ENCODE measurements at places on chromosomes 1 and 21.

- DNase-seq = no peak
Measured at GRCh38 chr1:243253211-243253925, 1.7 kb downstream of the CEP170 start.

DNA sequence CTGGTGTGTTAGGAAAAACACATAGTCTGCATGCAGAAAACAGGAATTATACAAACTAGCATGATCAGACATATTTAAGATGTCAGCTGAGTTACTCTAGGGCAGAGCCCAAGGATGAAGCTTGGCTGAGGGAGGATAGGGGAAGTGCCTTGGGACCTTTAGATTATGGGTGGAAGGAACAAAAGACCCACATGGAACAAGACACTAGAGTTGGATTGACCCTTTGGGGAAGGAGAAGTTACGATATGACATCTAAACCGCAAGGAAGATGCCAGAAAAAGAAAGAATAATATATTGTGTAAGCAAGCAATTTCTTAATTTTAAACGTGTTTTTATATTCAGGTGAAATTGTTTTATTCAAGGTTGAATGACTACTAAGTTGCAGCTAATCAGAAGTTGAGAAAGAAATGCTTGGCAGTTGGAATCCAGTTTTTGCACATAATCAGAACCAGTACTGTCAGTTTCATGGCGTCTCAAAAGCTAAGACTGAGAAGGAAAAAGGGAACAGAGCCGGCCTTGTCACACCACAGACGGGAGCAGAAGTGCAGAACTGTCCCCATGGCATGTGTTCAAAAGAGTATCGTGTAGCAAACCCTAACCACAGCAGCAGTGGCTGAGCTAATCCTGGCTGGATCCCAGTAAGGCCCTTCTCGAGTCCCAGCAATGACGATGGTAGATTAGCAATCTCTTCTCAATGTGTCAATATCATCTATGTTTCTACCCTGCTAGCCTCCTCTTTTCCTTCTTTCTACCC lies 31.2 kb upstream of the IFNAR2 start:
- DNase-seq = no peak

- DNase-seq = no peak
Measured at GRCh38 chr1:90714521-90714951, 2.6 kb downstream of the BARHL2 start.

DNA sequence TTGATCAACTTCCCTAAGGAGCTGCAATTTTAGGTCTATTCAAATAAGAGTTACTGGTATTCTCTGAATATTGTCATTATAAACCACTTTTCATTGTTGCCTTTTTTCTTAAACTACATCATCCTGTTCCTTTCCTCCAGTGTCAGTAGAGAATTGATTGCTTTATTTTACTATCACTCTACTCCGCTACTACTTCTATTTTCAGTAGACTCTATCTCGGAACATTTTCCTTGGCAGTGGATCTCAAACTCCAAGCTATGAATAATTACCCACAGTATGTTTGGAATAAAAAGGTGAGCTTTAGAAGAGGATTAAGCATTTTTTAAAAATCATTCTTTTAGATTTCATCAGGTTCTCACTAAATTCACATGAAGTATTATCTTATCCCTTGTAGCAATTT lies 224.9 kb downstream of the GREM2 start:
- no peak for DNase-seq

DNA sequence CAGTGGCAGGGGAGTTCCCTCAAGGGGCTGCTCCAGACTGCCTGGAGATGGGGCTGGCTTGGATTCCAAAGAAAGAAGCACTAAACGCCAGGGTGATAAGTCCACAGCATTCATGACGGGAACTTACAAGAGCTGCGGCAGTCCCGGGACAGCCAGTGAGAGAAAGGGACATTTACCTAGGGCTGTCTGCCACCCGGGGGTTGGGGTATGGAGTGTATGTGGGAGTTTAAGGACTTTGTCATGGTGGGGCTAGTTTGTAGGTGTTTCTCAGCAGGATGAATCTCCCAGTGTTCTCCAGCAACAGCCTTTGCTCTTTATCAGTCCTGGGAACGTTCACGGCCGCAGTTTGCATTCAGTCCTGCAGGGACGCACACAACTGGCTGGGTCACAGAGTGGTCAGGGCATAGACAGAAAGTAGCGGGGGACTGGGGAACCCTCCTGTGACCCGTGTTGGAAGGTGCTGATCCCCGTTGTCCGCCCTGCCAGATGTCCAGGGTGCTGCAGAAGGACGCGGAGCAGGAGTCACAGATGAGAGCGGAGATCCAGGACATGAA lies 41.4 kb upstream of the HMGN1 start:
- DNase-seq = no peak

GRCh38 chr1:26907071-26907917 lies 6.5 kb downstream of the NR0B2 start:
- DNase-seq = no peak

DNA sequence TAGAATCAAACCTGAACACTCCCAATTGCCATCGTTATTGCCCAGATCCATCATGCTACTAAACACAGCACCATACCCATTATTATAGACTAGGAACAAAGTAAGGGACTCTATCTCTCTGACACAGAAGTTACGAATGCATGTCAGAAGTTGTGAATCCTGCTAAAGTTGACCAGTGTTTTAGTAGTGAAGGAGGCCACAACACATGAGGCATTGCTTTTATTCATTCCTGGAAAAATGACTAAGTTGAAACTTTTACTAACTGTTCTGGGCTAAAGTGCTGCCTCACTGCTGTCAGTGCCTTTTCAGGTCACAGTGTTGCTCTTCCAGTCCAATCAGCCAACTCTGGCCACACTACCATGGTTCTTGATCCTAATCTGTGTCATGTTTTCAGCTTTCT lies 911.1 kb downstream of the TTLL7 start:
- DNase-seq = no peak

DNA sequence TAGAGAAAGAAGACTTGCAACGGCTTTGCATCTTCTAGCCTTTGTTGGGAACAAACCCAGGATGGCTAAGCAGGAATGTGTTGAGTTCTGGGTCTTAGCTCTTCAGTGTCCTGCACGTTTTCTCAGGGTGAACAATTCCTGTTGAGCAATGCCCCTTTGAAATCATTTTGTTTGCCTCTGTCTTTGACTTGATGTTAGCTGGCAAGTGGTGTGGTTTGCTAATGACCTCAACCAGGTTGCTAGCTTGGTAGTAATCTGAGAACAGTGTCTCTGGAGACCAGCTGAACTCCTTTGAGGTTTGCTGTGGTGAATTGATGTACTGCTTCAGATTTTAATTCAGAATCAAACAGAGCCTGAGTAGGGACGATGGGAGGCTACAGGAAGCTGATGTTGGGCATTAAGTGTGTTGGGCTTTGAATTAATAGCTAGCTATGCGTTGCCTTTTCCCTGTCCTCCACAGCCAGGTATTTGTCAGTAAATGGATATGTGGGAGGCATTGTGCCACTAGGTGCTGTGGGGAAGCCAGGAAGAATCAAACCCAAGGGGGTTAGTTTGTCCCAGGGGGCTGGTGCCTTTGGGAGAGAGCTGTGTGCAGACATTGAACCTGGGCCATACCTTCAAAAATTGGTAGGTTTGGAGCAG lies 23.3 kb upstream of the SRSF10 start:
- no peak for DNase-seq

DNA sequence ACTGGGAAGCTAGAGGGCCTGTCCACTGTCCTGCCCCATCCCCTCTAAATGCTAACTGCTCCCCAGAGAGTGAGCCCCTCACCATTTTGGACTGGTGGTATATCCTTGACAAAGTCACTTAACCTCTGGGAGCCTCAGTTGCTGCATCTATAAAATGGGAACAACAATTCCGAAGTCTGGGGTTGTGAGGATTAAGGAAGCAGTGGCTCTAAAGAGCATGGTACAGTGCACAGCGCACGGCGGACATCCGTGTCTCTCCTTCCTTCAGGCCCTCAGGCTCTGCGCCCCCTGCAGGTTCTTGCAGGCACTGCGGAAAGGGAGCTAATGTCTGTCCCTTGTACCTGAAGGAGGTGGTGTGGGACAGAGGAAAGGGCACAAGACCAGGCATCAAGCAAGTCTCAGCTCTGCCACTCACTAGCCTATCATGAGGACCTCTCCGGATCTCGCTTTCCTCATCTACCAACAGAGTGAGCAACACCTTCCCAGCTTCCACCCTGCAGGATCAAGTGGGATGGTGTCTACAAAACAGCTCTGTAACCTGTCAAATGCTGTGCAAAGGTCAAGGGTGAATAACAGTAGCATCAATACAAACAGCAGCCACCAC lies 20.1 kb downstream of the ECE1 start:
- DNase-seq = peak; percentile 72

GRCh38 chr1:85133565-85134159 lies 67.2 kb downstream of the SYDE2 start:
- DNase-seq = no peak

- DNase-seq = no peak
Measured at GRCh38 chr1:244435562-244436205, 16.0 kb downstream of the ADSS2 start.

DNA sequence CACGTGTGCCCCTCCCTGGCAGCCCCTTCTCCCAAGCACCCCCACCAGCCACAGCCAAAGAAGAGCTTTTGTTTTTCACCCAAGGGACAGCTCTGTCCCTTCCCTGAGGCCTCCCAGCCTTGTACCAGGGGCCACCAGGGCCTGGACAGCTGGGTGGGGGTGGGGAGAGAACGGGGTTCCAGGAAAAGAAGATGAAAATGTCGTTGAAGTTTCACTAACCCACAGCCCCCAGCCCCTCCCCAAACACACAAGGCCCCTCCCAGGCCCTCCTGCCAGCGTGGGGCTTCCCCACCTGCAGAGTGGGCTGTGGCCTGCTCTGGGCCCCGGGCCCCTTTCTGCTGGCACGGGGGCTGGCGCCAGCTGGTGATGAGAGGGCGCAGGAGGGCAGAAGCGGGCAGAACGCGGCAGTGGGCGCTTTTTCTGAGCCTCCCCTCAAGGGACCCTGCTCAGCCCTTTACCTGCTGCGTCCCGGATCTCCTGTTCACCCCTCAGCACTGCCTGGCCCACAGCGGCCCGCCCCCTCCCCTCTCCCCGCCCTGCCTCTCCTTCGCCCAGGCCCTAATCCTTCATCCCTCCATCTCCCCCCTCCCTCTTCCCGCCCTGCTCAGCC lies 5.5 kb upstream of the ANKRD65 start:
- no peak for DNase-seq

- DNase-seq = no peak
Measured at GRCh38 chr21:44345495-44345894, 6.3 kb upstream of the CFAP410 start.

DNA sequence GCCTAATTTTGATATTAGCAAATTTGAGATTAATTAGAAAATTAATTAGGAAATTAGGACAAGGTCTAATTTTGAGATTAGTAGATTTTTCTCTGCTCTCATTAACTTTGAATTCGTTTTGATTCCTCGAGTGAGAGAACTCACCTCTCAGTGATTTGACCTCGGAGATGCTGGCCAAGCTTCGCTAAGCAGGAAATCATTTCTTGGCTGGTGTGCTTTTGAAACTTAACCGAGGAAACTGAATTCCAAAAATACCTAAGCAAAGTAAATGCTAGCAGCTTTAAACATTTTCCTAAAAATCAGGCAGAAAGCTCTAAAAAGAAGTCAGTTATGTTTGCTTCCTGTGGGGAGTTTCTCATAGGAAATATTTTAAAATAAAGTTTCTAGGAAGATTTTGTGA lies 34.9 kb downstream of the CDC14A start:
- DNase-seq = no peak

DNA sequence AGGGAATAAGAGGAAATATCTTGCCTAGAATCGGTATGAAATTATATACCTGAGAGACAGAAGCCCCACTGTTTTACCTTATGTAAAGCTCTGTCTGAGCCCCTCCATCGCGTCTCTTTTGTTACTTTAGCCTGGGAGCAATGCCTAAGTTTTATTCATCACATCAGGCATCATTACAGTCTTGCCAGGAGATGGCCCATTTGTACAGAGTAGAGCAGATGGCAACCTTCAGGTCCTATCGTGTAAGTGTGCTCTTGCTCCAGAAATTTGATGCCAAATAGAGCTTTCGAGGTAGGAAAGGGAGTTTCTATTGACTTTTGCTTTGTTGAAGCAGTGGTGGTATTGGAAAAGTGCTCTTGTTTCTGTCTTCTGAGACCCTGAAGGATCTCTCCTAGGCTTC lies 24.9 kb downstream of the CFAP126 start:
- DNase-seq = no peak

DNA sequence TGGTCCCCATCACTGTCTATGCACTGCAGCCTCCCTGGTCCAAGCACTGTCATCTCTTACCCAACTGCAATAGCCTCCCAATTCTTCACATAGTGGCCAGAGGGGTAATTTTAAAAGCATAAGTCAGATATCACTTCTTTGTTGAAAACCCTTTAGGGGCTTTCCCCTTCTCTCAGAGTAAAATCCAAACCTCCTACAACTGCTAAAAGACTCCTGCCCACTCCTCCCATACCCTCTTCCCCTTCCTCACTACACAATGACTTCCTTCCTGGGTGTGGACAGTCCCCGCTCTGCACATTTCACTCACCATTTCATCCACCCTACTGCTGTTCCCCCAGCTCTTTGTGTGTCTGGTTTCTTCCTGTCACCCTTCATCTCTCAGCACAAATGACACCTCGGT lies 8.3 kb downstream of the MCOLN2 start:
- no peak for DNase-seq

- no peak for DNase-seq
Measured at GRCh38 chr1:206554701-206555472, 47.6 kb downstream of the RASSF5 start.

GRCh38 chr1:39105061-39105840 lies 79.1 kb downstream of the NDUFS5 start:
- peak; percentile 50 for DNase-seq

DNA sequence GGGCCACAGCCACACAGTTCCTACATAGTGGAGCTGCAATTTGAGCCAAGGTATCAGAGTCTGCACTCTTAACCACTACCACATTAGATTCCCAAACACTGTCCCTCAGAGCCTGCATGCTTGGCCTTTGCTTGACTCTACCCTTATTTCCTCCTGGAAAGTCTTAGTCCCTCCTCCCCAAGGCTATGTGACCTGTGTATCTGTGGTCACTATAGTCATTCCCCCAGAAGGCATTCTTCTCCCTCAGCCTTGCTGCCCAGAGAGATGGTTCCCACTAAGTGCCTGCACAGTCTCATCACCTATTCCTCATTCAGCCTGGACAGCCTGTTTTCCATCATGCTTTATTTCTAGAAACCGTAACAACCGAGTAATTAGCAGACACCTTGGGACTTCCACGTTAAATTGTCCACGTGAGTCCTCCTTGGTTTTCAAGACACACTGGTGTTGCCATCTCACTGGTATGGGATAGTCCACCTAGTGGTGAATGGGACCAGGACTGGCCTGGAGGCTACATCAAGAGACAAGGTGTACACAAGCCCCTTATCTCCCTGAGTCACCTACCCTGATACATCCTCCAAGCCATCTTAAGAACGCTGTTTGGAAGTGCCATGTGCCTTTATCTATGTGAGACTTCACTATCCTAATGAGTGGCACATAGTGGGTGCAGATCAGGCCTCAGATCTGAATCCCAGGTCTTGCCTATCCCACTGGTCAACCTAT lies 3.8 kb upstream of the ZNF648 start:
- no peak for DNase-seq

- DNase-seq = no peak
Measured at GRCh38 chr1:180053594-180054567, 99.3 kb downstream of the CEP350 start.
